ENCODE measurements at places on chromosomes 16 and 17. TPM values are rescaled to one million over a fixed set of nuclear protein-coding genes. Genes with fewer than 3 reads are reported as not detected.

Gene CCT6B
- total RNA-seq = 1.3 TPM

Gene HOXB6
- 3.3 TPM for total RNA-seq

Gene GJD3
- 1.6 TPM for total RNA-seq

Gene ERN1
- 3.1 TPM for total RNA-seq

Gene ACSM5
- total RNA-seq = not detected

Gene TMC8
- total RNA-seq = 0.20 TPM
